ENCODE measurements at places on chromosomes 5 and 9.

- DNase-seq, result no peak
These were observed 86.8 kb upstream of the CDH6 start for GRCh38 chr5:31106691-31107090.

- no peak for DNase-seq
These were observed 164.3 kb upstream of the KLF9 start for GRCh38 chr9:70578720-70579119.

GRCh38 chr5:78930721-78931120 lies 54.4 kb downstream of the ARSB start:
- no peak for DNase-seq

- no peak for DNase-seq
These were observed 276.4 kb downstream of the NR2F1-AS1 start for GRCh38 chr5:93304456-93305250.

DNA sequence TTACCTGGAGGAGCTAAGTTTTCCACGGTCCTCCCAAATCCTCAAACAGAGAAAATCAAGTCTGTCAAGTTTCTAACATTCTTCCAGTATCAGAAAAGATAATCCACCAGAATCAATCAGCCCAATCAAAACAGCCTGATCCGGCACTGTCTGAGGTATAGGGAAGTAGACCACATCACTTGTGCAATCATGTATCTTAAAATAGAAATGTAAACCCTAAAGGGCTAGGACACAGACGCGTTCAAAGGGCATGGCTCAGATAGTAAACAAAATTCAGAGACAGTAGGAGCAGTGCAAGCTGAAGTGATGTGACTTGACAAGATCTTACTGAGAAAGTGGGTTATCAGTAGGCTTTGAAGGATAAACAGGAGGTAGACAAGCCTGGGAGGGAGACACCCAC lies 252.4 kb upstream of the DAPK1 start:
- no peak for DNase-seq

DNA sequence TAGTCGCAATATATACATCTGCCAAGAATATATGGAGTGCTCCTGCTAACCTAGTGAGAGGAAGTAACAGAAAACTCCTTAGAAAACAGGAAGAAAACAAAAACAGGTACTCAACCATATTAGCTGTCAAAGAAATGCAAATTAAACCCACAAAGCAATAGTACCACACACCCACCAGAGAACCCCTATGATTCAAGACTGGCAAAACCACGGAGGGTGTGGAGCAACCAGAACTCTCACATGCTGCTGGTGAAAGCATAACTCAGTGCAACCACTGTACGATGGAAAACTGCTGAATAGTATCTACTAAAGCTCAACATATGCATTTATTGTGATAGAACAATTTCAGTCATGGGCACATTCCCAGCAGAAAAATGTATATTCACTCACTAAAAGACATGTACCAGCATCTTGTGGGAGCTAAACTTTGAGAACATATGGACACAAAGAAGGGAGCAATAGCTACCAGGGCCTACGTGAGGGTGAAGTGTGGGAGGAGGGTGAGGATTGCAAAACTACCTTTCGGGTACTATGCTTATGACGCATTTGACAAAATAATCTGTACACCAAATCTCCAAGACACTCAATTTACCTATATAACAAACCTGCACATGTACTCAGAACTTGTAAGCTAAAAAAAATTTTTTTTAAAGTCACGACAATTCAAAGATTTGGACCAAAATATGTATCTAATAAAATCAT lies 34.0 kb downstream of the PTPN3 start:
- peak; percentile 39 for DNase-seq

DNA sequence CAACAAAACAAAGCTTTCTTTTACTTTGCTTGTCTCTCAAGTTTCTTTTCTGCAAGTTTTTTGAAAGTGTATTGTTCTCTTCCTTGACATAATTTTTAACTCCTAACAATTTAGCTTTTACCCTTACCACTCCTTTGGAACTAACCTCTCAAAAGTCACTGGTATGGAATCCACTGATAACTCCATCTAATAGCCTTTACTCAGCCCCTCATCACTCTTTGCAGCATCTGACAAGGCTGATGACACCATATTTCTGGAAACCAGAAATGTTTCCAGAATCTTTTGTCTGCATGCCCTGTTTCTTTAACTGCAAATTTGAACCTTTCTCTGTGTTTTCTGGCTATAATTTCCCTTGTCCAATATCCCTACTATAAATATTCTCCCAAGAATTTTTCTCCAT lies 46.5 kb downstream of the ZNF474 start:
- DNase-seq, result no peak

DNA sequence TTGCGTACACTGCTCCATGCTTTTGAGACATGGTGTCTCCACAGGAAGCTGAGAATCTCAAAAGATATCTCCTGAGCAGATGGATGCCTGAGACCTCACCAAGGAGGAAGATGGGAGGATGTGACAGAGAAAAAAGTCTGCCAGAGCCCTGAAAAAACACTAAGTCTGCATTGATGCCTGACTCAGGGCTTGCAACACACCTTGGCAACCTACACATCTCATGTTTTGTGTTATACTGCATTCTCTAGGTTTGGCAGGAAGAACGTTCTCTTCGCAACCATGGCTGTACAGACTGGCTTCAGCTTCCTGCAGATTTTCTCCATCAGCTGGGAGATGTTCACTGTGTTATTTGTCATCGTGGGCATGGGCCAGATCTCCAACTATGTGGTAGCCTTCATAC lies 19.2 kb downstream of the SLC22A4 start:
- no peak for DNase-seq

DNA sequence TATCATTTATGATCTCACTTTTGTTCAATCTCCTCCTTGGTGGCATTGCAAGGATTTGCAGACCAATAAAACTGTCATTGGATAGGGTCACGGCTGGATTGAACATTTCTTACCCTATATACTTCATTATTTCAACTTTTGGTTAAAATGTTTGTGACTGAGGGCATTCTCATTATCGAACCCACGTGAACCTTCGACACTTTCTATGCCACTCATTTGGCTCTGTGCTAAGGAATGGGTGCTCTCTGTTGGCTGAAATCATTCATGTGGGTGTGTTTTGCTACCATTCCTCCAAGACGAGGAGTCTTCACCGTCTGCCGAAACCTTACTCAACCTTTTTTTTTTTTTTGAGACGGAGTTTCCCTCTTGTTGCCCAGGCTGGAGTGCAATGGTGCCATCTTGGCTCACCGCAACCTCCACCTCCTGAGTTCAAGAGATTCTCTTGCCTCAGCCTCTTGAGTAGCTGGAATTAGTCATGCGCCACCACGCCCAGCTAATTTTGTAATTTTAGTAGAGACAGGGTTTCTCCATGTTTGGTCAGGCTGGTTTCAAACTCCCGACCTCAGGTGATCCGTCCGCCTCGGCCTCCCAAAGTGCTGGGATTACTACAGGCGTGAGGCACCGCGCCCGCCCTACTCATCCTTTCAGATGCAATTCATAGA lies 62.5 kb downstream of the CSNK1A1 start:
- no peak for DNase-seq

DNA sequence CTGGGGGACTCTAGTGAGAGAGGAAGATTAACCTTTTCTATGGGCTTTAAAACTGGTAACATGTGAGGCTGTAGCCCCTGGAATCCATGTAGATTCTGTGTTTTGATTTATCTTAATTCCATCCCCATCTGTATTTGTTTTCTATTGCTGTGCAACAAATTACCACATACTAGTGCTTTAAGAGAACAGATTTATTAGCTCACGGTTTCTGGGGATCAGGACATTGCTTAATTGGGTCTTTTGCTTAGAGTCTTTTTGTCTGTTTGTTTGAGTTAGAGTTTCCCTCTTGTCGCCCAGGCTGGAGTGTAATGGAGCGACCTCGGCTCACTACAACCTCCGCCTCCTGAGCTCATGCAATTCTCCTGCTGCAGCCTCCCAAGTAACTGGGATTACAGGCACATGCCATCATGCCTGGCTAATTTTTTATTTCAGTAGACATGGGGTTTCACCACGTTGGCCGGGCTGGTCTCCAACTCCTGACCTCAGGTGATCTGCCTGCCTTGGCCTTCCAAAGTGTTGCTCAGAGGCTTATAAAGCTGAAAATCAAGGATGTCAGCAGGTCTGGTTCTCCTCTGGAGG lies 29.9 kb upstream of the GNA14 start:
- no peak for DNase-seq

DNA sequence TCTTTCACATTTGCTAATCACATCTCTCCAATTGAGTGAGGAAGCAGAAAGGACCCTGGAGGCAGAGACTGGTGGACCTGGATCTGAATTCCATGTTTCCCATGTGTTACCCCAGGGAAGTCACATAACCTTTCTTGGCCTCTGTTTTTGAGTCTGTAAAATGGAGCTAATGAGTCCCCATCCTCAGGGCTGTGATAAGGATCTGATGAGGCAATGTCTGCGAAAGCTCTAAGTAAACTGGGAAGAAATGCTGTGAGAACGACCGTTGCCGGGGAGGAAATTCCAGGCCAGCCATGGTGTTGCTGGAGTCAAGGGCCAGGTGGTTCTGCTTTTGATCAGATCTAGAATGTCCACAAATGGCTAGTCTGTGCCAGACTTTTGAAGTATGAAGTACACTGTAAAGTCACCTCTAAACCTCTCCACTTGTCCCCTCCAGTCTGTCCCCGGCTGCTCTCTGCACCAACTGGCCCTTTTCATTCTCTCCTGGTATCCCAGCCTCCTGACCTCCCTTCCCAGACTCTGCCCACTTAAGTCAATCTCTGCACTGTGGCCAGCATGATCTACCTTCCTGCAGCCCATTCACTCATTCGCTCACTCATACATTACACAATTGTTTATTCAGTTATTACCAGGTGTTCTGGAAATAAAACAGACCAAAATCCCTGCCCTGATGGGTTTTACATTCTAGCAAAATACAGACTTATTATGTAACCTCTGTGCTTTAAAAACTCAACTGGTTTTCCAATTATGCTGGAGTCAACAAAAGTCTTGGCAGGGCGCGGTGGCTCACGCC lies 32.5 kb upstream of the N4BP3 start:
- no peak for DNase-seq

- no peak for DNase-seq
These were observed 56.5 kb upstream of the SPDL1 start for GRCh38 chr5:169527066-169527465.

- DNase-seq, result no peak
These were observed 143.7 kb downstream of the TRIO start for GRCh38 chr5:14286574-14287421.

DNA sequence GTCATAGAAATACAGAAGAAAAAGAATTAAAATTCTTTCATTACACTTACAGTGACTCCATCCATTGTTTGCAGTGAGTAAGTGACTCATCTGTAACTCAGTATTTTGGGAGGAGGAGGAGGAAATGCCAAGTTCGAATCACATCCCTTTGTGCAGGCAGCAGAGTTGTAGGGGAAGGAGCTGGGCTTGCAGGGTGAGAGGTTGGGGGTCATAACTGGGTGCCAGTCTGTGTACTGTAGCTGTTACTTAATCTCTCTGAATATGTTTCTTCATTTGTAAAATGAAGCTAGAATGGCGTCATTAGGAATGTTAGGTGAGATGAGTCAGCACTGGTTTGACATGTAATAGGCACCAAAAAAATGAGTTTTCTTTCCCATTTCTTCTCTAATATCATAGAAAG lies 235.7 kb upstream of the ADAMTSL1 start:
- no peak for DNase-seq

All from activated T-cell treated with anti-CD3 and anti-CD28 coated beads, Interleukin-2, amount 50 U/mL, for 48 hours (primary cell).